Muscle of leg (tissue), 16 donors: ENCODE measurements at places on chromosomes 11 and 22. TPM values are rescaled to one million over a fixed set of nuclear protein-coding genes. Genes with fewer than 3 reads are reported as not detected.
A peak's percentile ranks its signal among the peaks of the same experiment; 100 is the strongest.

GRCh38 chr11:97610854-97611253 lies 1221.0 kb downstream of the JRKL start:
- H3K36me3 ChIP-seq: no peaks in the 10 kb centered on the region
- no peak overlapping the region for H3K4me3 ChIP-seq
- H3K27ac ChIP-seq: no peak overlapping the region

- no peaks in the 10 kb centered on the region for H3K27me3 ChIP-seq
- no peak overlapping the region for H3K4me3 ChIP-seq
- H3K4me1 ChIP-seq: peaks cover 18% of the 10 kb centered on the region
These were observed 3.5 kb upstream of the FOXRED2 start for GRCh38 chr22:36510384-36510783.

DNA sequence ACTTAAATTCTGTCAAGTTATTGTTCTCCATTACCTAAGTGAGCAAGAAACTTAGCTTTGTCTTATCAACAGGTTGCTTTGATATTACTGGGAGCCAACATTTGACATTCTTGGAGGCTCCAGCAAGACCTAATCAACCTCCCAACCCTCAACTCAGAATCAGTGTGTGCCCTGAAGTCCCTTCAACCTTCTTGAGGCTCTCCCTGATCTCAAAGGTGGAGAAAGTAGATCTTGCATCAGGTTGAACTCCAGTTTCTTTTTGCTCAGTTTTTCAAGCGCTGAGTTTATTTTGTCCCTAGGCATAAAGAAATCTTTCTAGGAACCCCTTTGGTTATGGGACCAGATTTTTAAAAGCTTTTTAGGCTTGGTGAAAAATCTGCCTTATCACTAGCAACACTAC lies 1.4 kb downstream of the FAM111A start:
- H3K27ac ChIP-seq: peak overlapping the region; percentile 98
- H3K4me3 ChIP-seq: peak overlapping the region; percentile 45
- no peaks in the 10 kb centered on the region for H3K27me3 ChIP-seq
- peaks cover 16% of the 10 kb centered on the region for H3K4me1 ChIP-seq
- peaks cover 3% of the 10 kb centered on the region for H3K36me3 ChIP-seq

DNA sequence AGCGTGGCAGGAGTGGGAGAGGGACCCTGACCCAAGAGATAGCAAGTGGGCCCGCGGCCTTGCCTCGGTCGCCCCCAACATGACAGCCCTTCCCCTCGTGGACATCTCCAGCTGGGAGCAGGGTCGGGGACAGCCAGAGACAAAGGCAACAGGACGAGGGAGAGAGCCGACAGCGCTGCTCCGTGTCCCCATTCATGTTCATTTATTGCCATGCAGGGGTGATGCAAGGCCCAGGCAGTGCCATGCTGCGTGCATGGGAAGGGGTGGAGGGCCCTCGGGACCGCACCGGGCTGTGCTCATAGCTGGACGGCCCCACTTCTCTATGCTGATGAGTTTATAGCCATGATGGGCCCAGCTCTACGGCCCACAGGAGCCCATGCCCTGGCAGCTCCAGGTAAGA lies 12.7 kb downstream of the MRPL23 start:
- no peak for DNase-seq
- no peaks in the 10 kb centered on the region for H3K4me1 ChIP-seq
- no peak overlapping the region for H3K27ac ChIP-seq
- no peaks in the 10 kb centered on the region for H3K36me3 ChIP-seq
- H3K4me3 ChIP-seq: no peak overlapping the region
- H3K27me3 ChIP-seq: no peaks in the 10 kb centered on the region

GRCh38 chr22:45240104-45240809 lies 437 bp downstream of the KIAA0930 start:
- DNase-seq: no peak
- H3K4me1 ChIP-seq: peaks cover 21% of the 10 kb centered on the region
- peak overlapping the region; percentile 50 for H3K4me3 ChIP-seq
- peaks cover 3% of the 10 kb centered on the region for H3K27me3 ChIP-seq
- H3K36me3 ChIP-seq: peaks cover 6% of the 10 kb centered on the region

- H3K4me1 ChIP-seq: peaks cover 21% of the 10 kb centered on the region
- H3K27me3 ChIP-seq: peaks cover under 1% of the 10 kb centered on the region
- peaks cover 16% of the 10 kb centered on the region for H3K36me3 ChIP-seq
- no peak overlapping the region for H3K27ac ChIP-seq
- peak; percentile 81 for DNase-seq
- no peak overlapping the region for H3K4me3 ChIP-seq
These were observed 2.2 kb upstream of the RPS19BP1 start for GRCh38 chr22:39534591-39535356.

- no peak overlapping the region for H3K4me3 ChIP-seq
- peak overlapping the region; percentile 87 for H3K27ac ChIP-seq
- H3K27me3 ChIP-seq: no peaks in the 10 kb centered on the region
- H3K4me1 ChIP-seq: peaks cover 53% of the 10 kb centered on the region
These were observed 15.4 kb downstream of the ARHGEF17 start for GRCh38 chr11:73323464-73323863.

- H3K36me3 ChIP-seq: no peaks in the 10 kb centered on the region
- no peak overlapping the region for H3K4me3 ChIP-seq
- peaks cover 2% of the 10 kb centered on the region for H3K4me1 ChIP-seq
- no peaks in the 10 kb centered on the region for H3K27me3 ChIP-seq
These were observed 85.6 kb downstream of the CADM1 start for GRCh38 chr11:115418626-115419025.

DNA sequence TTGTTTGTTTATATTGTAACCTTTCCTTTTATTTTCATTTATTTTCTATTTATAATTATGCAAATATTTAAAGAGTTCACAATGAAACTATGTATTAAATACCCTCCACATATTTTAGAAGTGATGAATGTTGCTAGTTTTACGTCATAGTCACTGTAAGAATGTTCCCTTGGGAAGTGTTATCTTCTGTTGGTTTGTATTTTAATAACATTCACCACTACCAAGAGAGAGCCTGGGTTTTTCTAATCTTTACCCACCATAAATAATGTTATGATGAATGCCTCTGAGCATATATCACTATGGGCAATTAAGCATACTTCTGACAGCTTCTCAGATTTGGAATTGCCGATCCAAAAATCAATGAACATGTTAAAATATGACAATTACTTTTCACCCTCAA lies 80.7 kb downstream of the GGT1 start:
- H3K4me1 ChIP-seq: peaks cover 3% of the 10 kb centered on the region
- peaks cover 7% of the 10 kb centered on the region for H3K27me3 ChIP-seq
- H3K4me3 ChIP-seq: no peak overlapping the region
- no peaks in the 10 kb centered on the region for H3K36me3 ChIP-seq
- H3K27ac ChIP-seq: no peak overlapping the region
- DNase-seq: no peak

- H3K27ac ChIP-seq: peak overlapping the region; percentile 98
- no peaks in the 10 kb centered on the region for H3K27me3 ChIP-seq
- H3K4me3 ChIP-seq: peak overlapping the region; percentile 87
These were observed 1.1 kb downstream of the MTMR2 start for GRCh38 chr11:95922536-95923438.

GRCh38 chr11:117642396-117642795 lies 154.6 kb downstream of the DSCAML1 start:
- H3K36me3 ChIP-seq: no peaks in the 10 kb centered on the region
- no peak overlapping the region for H3K4me3 ChIP-seq
- H3K27ac ChIP-seq: no peak overlapping the region
- peaks cover 28% of the 10 kb centered on the region for H3K4me1 ChIP-seq
- peaks cover 29% of the 10 kb centered on the region for H3K27me3 ChIP-seq

DNA sequence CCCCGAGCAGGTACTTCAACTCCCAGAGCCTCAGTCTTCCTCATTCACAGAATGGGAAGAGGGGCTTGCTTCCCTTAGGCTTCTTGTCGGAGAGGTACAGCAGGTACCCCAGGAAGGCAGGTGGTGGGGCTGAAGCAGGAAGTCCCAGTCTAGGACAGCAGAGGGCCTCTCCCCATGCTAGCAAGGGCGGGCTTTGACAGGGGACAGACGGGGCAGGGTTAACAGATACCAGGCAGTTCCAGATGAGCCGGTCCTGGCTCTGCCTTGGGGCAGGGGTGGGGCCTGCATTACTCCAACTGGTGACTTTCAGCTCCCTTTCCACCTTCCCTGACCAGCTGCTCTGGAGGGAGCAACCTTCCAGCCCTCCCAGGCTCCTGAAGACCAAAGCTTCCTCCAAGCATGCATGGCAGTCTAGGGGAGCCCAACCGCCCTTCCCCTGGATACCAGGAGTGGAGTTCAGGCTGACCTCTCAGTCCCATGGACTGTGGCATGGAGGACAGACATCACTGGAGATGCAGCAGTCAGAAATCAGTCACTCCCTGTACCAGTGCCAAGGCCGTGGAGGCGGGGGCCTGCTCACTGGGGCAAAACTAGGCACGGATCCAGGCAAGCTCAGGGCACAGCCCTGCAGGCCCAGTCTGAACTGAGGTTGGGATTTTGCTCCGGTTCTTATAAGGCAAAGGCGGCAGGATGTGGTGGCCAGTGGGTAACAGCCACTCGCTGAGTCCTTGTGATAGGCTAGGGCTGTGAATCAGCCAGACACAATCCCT lies 60.5 kb downstream of the NAT10 start:
- H3K36me3 ChIP-seq: peaks cover 11% of the 10 kb centered on the region
- no peak for DNase-seq
- H3K27me3 ChIP-seq: no peaks in the 10 kb centered on the region
- peaks cover 11% of the 10 kb centered on the region for H3K4me1 ChIP-seq
- H3K4me3 ChIP-seq: no peak overlapping the region
- H3K27ac ChIP-seq: no peak overlapping the region

DNA sequence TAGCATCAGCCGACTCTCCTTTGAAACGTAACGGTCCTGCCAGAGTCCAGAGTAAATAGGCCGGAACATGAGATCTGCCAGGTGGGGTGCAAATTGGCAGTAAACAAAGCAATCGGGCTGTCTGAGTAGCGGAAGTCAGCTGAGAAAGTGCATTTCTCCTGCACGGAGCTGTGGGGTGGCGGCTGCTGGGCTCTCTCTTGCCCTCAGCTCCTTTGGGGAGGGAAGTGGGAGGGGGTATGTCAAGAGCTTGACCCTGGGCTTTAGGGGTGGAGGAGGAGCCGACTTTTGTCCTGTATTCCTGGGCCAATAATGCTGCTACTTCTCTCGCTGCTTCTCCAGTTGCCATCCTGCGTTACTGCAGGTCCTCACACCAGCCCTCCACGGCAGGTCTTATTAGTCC lies 11.6 kb downstream of the GRIK4 start:
- H3K27me3 ChIP-seq: peaks cover 9% of the 10 kb centered on the region
- H3K27ac ChIP-seq: no peak overlapping the region
- H3K4me1 ChIP-seq: peaks cover 15% of the 10 kb centered on the region
- no peaks in the 10 kb centered on the region for H3K36me3 ChIP-seq
- H3K4me3 ChIP-seq: no peak overlapping the region
- no peak for DNase-seq

The KCNK4 gene
- 0.13 TPM for total RNA-seq

The ISX gene
- not detected for total RNA-seq

The SLC22A8 gene
- not detected for total RNA-seq

The SDHD gene
- 86.3 TPM for total RNA-seq

The THRSP gene
- total RNA-seq: 0.13 TPM
